AG04450 (cell line): ENCODE measurements at places on chromosomes 4 and X. TPM values are rescaled to one million over a fixed set of nuclear protein-coding genes. Genes with fewer than 3 reads are reported as not detected.

The VCX3A gene
- not detected in 2 replicates for polyA plus RNA-seq

The RTL5 gene
- 1.7 and 2.9 TPM in 2 replicates for polyA plus RNA-seq

The TBX22 gene
- not detected in 2 replicates for polyA plus RNA-seq

The XPNPEP2 gene
- 0.38 and 0.45 TPM in 2 replicates for polyA plus RNA-seq

DNA sequence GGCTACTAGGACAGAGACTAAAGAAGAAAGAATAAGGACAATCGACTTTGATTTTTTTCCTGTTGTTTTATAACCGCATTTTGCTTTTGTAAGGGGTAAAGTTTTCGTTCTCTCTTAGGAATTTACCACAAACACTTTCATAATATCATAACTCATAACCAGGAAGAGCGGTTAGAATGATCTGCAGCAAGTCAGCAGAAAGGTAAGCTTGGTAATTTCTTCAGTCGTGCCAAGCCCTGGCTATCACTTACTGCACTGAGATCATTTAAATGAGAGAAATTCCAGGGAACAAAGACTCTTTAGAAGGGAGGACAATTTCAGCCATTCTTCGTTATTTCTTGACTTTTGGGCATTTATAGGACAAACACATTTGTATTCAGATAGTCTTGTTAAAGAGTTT lies 258.1 kb downstream of the UNC5C start:
- no peak for DNase-seq

DNA sequence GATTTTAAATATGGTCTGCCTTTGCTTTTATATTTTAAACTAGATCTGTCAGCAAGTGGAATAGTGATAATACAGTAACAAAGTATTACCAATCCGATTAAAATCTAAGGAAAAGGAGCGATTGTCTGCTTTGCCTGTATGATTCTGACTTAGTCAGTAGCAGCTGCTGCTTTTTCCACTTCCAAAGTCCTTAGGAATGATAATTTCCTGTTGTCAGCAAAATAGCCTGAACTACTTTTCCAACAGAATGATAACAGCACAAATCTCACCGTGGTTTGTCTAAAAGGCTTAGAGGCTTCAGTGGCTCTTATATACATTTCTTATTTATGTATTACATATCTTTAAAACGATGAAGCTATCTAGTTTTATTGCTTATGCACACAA lies 290.0 kb downstream of the ANK2 start:
- no peak for DNase-seq

GRCh38 chrX:147173594-147173993 lies 359.1 kb upstream of the CXorf51A start:
- DNase-seq, result no peak

- no peak for DNase-seq
Observed at GRCh38 chr4:113968473-113968872, 11.0 kb downstream of the ARSJ start.

GRCh38 chr4:41399231-41399630 lies 138.7 kb upstream of the LIMCH1 start:
- DNase-seq, result no peak

DNA sequence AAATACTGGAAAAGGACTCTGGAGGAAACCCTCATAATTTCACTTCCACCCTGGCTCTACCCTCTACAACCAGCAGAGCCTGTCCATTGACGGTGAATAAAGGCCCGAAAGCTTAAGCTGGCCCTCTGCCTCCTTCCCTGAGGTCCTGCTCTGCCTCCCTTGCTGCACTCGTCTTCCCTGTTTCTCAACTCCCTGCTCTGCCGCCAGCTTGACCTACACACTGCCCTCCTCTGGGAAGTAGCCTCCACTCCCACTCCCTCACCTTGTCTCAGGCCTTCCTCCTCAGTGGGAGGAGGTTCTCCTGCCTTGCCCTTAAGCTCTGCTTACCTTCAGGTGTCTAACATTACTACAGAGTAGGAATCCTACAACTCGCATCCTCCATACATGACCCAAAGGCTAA lies 608.6 kb upstream of the NR3C2 start:
- DNase-seq, result no peak

- DNase-seq, result no peak
Observed at GRCh38 chrX:9072281-9072680, 38.4 kb upstream of the FAM9B start.

DNA sequence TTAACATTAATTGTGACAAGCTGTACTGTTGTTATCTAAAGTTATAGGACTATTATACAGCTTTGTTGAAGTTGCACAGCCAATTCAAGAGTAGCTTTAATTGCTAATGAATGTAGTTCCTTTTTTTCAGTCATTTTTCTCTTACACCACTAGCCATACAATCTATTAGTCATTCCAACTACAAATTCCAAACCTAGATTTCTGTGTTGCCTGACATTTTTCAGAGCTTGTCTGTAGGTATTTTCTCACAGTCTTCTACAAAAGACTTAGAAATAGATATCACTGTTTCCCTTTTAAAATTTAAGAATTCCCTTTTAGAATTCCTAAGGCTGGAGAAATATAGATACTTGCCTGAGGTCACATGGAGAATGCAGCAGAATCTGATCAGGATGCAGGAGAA lies 307.0 kb upstream of the HS3ST1 start:
- no peak for DNase-seq

DNA sequence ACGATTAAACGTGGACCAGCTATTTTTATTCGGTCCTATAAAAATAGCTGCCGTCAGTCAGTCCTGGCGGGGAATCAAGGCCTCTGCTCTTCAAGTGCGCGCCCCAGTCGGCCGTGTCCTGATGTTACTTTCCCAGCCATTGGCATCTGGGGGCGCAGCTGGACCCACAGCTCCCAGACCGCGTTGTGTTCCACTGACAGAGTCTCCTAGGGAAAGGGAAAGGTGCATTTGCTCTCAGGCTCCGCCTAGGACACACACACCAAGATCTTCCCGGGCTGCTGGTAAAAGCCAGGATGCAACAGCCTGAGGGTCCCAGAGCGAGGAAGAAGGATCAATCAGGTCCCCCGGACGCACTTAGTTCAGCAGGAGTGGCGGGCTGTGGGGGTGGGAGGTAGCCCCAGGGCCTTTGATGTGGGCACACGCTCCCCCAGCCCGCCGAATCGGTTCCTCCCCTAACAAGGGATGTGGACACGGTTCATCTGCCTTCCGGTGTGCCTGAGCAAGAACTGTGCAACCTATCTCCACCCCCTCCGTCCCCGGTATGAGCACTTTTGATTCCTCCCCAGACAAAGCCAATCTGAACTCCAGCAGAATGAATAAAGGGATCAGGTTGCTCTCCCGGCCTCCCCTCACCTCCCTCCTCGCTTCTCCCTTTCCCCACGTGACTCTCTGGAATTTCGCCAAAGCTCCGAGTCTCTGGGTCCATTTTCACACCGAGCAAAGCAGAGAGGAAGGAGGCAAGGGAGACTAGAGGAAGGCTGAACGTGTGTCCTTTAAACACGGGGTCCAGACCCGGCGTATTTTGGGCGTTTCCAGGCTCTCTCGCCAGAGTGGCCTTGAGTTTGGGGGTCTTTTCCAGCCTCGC lies 626 bp upstream of the FRAS1 start:
- no peak for DNase-seq

GRCh38 chr4:139602776-139603360 lies 46.8 kb upstream of the SETD7 start:
- no peak for DNase-seq

DNA sequence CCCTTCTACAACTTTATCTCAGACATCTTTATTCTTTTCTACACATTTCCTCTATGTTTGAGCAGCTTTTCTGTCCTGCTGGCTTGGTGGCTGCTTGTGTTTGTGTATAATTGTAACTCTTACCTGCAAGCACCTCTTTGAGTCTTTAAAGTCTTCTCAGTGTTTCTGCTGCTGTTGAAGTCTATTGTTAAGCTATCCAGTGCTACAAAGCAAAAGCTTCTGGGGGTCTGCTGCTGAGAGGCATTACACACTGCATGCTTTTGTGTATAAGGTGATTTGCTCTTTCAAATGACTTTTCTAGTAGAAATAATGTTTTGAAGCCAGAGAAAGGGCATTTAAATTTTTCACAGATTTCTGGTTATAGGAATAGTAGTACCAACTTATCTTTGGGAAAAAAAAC lies 241.8 kb downstream of the DTHD1 start:
- DNase-seq, result no peak
